ENCODE measurements at places on chromosomes 1 and 21. TPM values are rescaled to one million over a fixed set of nuclear protein-coding genes. Genes with fewer than 3 reads are reported as not detected.

DNA sequence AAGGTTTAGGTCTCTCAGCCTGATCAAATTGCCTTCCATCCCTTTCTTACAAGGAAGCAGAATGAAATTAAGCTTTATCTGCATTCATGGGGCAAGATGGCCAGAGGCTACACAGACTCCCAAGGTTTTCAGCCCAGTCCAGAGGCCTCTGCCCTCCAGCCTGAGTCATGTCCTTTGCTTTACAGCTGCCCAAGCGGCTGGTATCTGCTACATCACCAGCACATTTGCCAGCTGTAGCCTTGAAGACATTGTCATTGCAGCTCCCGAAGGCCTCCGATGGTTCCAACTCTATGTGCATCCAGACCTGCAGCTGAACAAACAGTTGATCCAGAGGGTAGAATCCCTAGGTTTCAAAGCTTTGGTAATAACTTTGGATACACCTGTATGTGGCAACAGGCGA, 16.0 kb downstream of the HAO2 start:
- no peak overlapping the region for H3K4me3 ChIP-seq
- no peaks in the 10 kb centered on the region for H3K4me1 ChIP-seq
- no peak overlapping the region for H3K27ac ChIP-seq
- no peaks in the 10 kb centered on the region for H3K36me3 ChIP-seq

Gene PDZK1IP1
- total RNA-seq, result 231 TPM

DNA sequence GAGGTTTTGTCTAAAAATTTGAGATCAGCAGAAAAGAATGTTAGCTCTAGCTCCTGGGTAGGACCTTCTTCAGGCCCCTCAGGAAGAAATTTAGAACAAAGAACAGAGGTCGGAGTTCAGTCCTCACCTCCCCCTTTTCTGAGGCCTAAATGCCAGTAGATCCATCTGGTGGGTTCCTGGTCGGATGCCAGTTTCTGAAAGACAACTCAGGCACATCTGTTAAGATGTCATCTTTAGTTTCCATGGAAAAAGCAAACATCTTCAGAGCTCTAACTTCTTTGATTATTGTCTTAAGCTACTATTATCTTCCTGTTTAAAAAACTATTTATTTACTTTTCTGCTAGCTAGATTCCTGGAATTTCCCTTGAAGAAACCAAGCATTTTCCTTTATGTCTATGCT, 37.1 kb upstream of the USP25 start:
- no peak overlapping the region for H3K4me3 ChIP-seq
- H3K36me3 ChIP-seq, result no peaks in the 10 kb centered on the region
- H3K27me3 ChIP-seq, result no peaks in the 10 kb centered on the region
- H3K4me1 ChIP-seq, result no peaks in the 10 kb centered on the region
- no peak for DNase-seq

DNA sequence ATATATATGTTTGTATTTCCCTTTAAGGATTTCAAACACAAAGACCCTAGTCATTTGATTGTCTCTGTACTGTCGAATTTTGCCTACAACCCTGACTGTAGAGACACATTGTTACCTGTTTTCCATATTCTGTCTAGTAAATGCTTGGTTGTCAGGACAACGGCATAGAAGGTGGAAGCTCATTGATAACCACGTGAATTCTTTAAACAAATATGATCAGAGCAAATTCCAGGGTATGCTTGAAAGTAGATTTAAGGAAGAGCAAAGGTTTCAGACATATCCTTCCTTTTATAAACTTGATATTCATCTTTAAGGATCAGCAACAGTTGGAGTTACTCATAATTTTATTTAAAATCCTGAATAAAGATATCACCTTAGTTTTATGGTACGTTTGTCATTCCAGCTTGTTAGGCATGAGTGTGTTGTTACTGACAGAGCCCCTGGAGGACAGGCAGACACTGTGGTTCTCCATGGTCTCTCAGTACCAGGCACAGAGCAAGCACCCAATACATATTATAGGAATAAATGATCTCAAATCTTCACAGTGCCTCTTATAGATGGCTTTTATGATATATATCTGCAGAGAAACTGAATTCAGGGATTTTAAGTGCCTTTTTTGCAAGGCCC, 203.2 kb downstream of the FGGY start:
- peak overlapping the region; percentile 28 for H3K4me3 ChIP-seq
- H3K4me1 ChIP-seq, result peaks cover 43% of the 10 kb centered on the region
- no peaks in the 10 kb centered on the region for H3K27me3 ChIP-seq
- H3K27ac ChIP-seq, result peak overlapping the region; percentile 84

- no peaks in the 10 kb centered on the region for H3K27me3 ChIP-seq
- no peak for DNase-seq
- H3K36me3 ChIP-seq, result no peaks in the 10 kb centered on the region
- no peak overlapping the region for H3K4me3 ChIP-seq
Observed at GRCh38 chr21:29708401-29708800, 231.4 kb downstream of the GRIK1 start.

GRCh38 chr1:71047635-71048607, at the start of gene PTGER3:
TSS of gene PTGER3 (minus strand) at chr1:71047816. CDS start at chr1:71047577, 239 bp downstream.
- H3K36me3 ChIP-seq, result no peaks in the 10 kb centered on the region
- DNase-seq, result peak; percentile 70
- no peaks in the 10 kb centered on the region for H3K4me1 ChIP-seq
- H3K27ac ChIP-seq, result no peak within 1 kb of the TSS
- H3K27me3 ChIP-seq, result peaks cover 51% of the 10 kb centered on the region

Gene USP25
- total RNA-seq, result 22.1 TPM

Gene DMRTA2
- 0.19 TPM for total RNA-seq

DNA sequence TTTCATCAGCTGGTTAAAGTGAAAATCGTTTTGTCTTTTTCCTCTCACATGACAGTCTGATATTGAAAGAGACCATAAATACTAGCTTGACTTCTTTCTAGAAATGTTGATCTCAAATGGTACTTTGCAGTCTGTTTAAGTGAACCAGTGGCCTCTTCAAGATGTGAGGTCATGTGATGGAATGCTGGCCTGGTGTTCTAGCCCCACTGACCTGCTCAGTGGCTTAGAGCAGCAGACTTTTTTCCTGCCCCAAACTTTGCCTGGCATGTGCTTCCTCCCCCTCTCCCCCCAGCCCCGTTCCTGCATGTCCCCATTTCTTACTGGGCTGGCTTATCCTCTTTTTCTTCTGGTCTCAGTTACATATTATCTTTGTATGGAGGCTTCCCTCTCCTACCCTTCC, 34.3 kb downstream of the ZYG11A start:
- no peak overlapping the region for H3K27ac ChIP-seq
- H3K27me3 ChIP-seq, result no peaks in the 10 kb centered on the region
- no peaks in the 10 kb centered on the region for H3K4me1 ChIP-seq
- DNase-seq, result no peak
- no peak overlapping the region for H3K4me3 ChIP-seq

- H3K4me3 ChIP-seq, result no peak overlapping the region
- no peak overlapping the region for H3K27ac ChIP-seq
- DNase-seq, result no peak
- no peaks in the 10 kb centered on the region for H3K27me3 ChIP-seq
- H3K4me1 ChIP-seq, result no peaks in the 10 kb centered on the region
- no peaks in the 10 kb centered on the region for H3K36me3 ChIP-seq
Observed at GRCh38 chr1:69295265-69295664, 272.5 kb upstream of the LRRC7 start.

- H3K4me1 ChIP-seq, result no peaks in the 10 kb centered on the region
- H3K27ac ChIP-seq, result no peak overlapping the region
- H3K4me3 ChIP-seq, result no peak overlapping the region
- DNase-seq, result no peak
Observed at GRCh38 chr1:185291159-185291558, 25.9 kb downstream of the IVNS1ABP start.

GRCh38 chr21:44919913-44920693, 596 bp downstream of the ITGB2 start:
- H3K36me3 ChIP-seq, result no peaks in the 10 kb centered on the region
- peaks cover 55% of the 10 kb centered on the region for H3K27me3 ChIP-seq
- no peak for DNase-seq
- peaks cover 7% of the 10 kb centered on the region for H3K4me1 ChIP-seq

- peaks cover 27% of the 10 kb centered on the region for H3K27me3 ChIP-seq
- no peaks in the 10 kb centered on the region for H3K36me3 ChIP-seq
- H3K4me1 ChIP-seq, result no peaks in the 10 kb centered on the region
- peak; percentile 5 for DNase-seq
Observed at GRCh38 chr1:220271706-220272046, 577 bp downstream of the RAB3GAP2 start.

Gene CD247
- 0.61 TPM for total RNA-seq

DNA sequence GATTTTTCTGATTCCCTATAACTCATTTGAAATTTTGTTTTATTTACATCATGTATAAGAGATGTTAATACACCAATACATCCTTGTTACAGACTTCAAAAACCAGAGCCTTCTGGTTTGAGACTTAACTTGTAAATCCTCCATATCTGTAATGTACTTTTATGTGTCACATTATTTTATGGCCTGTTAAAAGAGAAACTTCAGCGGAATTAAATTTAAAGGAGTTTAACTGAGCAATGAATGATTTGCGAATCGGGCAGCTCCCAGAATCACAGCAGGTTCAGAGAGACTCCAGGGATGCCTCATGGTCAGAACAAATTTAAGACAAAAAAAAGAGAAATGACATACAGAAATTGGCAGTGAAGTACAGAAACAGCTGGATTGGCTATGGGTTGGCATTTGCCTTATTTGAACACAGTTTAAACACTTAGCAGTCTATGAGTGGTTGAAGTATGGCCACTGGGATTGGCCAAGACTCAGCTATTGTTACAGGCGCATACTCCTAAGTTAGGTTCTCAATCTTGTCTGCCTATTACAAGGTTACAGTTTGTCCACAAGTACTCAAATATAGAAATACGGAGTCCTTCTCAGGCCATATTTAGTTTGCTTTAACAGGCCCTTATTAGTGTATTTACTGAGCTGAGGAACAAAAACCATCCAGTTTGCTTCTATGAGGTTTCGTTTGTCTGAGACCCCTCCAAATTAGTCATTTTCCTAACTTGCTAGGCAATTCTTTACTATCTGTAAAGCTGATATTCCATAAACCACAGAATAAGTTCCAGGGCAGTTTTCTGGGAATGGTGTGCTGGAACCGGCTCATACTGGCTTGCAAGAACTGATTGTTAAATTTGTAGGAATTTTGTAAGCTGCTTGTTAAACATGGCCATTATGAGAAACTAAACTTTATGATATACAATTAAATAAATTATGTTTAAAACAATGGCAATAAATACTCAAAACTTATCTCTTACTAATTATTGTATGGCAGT, 56.2 kb upstream of the WDR26 start:
- no peaks in the 10 kb centered on the region for H3K27me3 ChIP-seq
- no peak overlapping the region for H3K27ac ChIP-seq
- no peaks in the 10 kb centered on the region for H3K36me3 ChIP-seq
- H3K4me1 ChIP-seq, result peaks cover 37% of the 10 kb centered on the region
- no peak overlapping the region for H3K4me3 ChIP-seq

- H3K36me3 ChIP-seq, result no peaks in the 10 kb centered on the region
- H3K4me1 ChIP-seq, result no peaks in the 10 kb centered on the region
- H3K27ac ChIP-seq, result no peak overlapping the region
- no peaks in the 10 kb centered on the region for H3K27me3 ChIP-seq
- no peak overlapping the region for H3K4me3 ChIP-seq
Observed at GRCh38 chr1:39782103-39782502, 6.6 kb downstream of the BMP8B start.

Gene SLC44A3
- total RNA-seq, result 32.0 TPM

Gene FCAMR
- not detected for total RNA-seq

DNA sequence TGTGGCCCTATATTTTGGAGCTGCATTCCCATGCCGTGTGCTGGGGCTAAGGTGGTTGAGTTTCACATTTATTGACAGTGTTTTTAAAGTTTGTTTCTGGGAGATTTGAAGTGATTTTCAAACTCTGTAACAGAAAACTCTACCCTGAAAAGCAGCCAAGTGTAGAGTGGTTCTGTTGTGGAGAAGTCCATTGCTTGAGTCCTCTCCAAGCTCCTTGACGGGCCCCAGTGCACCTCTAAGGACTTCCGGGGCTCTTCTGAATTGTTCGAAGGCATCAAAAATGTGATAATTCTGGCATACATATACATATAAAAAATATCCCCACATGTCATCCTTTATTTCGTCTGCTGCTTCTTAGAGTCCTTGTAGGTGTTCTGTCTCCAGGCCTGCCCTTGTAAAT, 5.0 kb downstream of the MYOCOS start:
- H3K4me3 ChIP-seq, result no peak overlapping the region
- DNase-seq, result no peak
- H3K4me1 ChIP-seq, result no peaks in the 10 kb centered on the region
- H3K27me3 ChIP-seq, result peaks cover 38% of the 10 kb centered on the region
- H3K36me3 ChIP-seq, result no peaks in the 10 kb centered on the region
- no peak overlapping the region for H3K27ac ChIP-seq

DNA sequence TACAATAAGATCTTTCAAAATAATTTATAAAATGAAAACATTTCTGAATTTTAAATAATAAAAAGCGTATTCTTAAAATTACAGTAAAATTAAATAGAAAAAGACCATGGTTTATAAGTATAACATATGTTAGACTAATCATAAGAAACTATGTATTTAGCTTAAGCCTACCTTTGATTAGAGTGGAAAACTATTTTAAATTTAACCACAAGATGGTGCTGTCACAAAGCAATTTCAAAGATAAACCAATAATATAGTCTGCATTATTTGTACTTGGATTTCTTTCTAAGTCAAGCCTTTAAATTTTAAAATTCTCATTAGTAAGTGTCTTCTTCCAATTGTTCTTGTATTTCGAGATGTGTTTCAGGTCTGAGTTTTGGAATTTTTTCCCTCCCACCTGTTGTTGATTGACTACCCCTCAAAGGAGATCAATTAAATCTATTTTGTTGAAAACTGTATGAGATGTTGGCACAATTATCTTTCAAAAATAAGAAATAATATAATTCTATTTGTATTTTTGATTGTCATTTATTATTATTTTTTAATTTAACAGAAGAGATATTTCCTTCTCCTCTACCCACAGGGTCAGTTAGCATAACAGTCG, 459.8 kb downstream of the KCNT2 start:
- H3K27ac ChIP-seq, result no peak overlapping the region
- DNase-seq, result no peak
- H3K4me1 ChIP-seq, result peaks cover 8% of the 10 kb centered on the region
- no peaks in the 10 kb centered on the region for H3K27me3 ChIP-seq
- no peak overlapping the region for H3K4me3 ChIP-seq

Gene IGSF3
- total RNA-seq, result 15.3 TPM

DNA sequence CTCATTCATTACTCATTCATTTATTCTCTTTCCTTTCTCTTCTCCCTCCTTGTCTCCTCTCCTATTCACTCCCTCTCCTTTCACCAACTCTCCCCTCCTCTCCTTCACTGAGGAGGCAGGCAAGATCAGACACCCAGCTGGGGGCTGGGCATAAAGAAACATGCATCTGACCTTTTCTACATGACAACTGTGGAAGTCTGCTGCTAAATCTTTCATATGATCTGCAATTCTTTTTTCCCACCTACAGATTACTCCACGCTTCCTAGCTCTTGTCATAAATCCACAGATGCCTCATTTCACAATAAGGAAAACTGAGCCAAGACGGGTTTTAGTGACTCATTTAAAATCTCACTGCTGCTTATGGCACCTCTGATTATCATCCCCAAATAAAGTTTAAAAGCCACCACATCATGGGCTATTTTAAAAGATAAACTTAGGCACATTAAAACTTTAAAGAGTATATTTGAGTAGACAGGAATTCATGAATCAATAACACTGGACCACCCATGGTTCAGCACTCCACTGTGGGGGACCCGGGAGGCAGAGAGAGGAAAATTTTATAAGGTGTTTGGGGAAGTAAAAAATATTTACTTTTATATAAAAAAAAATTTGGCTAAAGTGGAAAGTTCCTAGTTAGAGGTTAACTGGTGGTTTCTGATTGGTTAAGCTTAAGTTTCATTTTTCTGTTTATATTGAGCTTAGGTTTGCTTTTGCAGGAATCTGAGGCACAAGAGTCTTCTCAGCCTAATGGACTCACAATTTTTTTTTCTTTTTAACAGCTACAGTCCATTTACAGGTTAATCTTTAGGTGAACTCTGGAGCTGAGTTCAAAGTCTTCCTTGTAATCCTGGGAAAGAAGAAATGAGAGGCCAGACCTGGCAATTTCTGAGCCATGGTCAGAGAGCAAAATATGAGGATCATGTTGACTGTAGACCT, 55.8 kb upstream of the DNAH14 start:
- no peak for DNase-seq
- H3K27me3 ChIP-seq, result peaks cover 16% of the 10 kb centered on the region
- no peak overlapping the region for H3K27ac ChIP-seq
- no peaks in the 10 kb centered on the region for H3K36me3 ChIP-seq

Gene DISC1
- 6.6 TPM for total RNA-seq

Data from Calu3 (cell line).